ENCODE measurements at places on chromosomes 4 and X.
A peak's percentile ranks its signal among the peaks of the same experiment; 100 is the strongest.

DNA sequence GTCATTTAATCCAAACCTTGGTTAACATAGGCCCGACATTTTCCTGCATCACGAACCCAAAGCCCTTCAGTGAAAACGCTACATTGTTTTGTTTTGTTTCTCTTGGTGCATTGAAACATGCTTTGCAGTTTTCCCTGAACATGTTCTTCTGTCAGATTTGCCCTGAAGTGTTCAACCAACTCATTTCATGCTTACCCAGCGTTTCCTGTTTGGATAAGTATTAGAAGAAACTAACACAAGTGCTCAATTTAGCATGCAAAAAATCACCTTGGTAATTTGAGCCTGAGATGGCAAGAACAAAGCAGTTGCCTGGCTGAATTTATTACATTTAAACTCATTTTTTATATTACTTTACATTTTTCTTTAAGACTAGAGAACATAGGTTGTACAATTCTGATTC lies 160.1 kb upstream of the VCX3A start:
- DNase-seq = no peak

DNA sequence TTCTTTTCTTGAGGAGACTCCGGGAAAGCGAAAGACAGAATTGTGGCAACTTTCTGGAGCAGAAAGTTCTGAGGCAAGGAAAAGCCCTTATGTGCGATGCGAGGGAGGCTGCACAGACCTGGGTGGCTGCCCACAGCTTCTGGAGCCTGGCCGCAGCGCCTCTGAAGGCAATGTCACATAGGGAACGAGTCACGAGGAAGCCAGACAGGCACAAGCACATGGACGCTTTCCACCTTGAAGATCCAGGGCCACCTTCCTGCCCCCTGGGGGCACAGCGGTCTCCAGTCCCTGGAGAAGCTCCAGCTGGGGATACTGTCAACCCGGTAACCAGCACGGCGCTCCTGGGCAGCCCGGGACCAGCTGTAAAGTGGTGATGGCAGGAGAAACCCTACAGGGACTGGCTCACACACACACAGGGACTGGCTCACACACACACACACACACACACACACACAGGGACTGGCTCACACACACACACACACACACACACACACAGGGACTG lies 69.8 kb downstream of the MTNR1A start:
- DNase-seq = no peak

DNA sequence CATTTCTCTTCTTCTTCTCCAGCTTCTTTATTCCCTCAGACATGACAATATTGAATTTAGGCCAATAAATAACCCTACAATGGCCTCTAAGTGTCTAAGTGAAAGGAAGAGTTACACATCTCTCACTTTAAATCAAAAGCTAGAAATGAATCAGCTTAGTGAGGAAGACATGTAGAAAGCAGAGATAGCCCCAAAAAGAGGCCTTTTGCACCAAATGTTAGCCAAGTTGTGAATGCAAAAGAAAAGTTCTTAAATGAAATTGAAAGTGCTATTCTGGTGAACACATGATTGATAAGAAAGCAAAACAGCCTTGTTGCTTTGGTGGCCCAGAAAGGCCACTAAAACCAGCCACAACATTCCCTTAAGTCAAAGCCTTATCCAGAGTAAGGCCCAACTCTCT lies 146.2 kb upstream of the HHIP start:
- no peak for DNase-seq

- no peak for DNase-seq
These were observed 4.8 kb downstream of the PROM1 start for GRCh38 chr4:16079046-16079445.

GRCh38 chr4:38170338-38171169 lies 210.4 kb downstream of the PTTG2 start:
- DNase-seq = no peak

GRCh38 chr4:152696764-152697261 lies 17.0 kb upstream of the TMEM154 start:
- peak; percentile 94 for DNase-seq

DNA sequence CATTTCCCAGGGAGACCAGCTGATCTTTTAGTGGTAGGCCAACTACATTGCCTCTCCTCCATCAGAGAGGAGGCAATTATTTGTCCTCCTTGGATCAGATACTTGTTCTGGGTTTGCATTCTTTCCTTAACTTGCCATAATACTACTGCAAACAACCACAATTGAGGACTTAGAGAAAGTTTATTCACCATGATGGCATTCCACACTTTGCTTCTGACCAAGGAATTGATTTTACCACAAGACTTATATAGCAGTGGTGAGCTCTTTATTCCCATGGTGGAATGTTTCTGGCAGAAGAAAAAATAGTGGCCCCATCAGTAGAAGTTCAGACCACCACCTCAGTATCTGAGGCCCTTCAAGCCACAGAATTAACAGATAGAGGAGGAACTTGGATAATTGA lies 123.9 kb upstream of the PPP3CA start:
- no peak for DNase-seq

GRCh38 chr4:151148261-151148660 lies 48.8 kb downstream of the RPS3A start:
- no peak for DNase-seq

DNA sequence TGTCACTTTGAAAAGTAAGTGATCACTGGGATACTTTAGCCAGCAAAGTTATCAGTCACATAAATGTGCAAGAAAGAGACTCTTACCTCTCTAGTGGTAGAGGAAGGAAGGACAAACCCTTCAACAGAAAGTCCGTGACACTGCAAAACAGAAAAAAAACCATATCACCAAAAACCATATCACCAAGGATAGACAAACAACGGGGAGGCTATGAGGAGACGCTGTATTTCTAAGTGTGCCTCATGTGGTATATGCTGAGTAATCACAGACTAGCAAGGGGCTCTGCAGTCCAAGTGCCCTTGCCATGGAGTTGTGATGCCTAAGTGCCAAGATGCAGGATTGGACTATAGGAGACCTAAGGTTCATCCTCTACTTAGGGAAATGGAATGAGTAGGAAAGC lies 11.5 kb upstream of the HDAC8 start:
- no peak for DNase-seq

DNA sequence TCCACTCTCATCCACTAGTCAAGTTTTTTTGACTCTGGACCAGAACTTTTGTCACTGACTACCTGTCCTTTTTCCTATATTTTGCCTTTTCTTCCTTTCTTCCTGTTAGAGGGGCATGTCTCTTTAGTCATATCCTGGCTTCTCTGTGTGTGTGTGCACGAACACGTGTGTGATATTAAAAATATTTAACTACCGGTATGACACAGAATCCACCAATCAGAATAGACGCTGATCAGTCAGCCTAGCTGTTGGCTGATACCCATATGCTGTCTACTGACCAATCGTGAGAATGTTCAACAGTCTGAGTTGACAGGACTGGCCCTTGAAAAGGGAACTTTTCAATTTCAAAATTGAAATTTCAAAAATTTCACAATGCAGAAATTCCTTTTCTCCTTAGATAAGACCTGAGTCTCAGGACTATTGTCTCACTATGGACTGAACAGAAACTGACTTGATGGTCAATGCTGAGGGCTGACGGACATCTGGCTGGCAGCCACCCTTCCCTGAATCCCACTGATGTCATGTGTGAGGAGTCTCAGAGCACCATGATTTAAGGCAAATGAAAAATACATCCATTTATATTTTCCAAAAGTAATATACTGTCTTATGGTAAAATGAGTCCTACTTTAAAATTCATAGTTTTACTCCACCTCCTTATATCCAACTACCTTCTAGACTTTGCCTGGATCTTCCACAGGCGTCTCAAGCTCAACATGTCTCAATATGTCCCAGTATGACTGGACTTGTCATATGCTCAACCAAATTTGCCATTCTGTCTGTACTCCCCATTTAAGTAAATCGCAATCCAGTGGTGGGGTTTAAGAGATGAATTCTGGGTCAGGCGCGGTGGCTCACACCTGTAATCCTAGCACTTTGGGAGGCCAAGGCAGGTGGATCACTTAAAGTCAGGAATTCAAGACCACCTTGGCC lies 78.0 kb downstream of the CHRNA9 start:
- DNase-seq = no peak

GRCh38 chr4:180937083-180937482 lies 1306.1 kb upstream of the TENM3 start:
- DNase-seq = no peak

All from T-helper 1 cell (primary cell).